ENCODE measurements at places on chromosomes 4 and X.

GRCh38 chrX:154401918-154402621 is 3.9 kb downstream of the RPL10 start:
- no peak for DNase-seq

DNA sequence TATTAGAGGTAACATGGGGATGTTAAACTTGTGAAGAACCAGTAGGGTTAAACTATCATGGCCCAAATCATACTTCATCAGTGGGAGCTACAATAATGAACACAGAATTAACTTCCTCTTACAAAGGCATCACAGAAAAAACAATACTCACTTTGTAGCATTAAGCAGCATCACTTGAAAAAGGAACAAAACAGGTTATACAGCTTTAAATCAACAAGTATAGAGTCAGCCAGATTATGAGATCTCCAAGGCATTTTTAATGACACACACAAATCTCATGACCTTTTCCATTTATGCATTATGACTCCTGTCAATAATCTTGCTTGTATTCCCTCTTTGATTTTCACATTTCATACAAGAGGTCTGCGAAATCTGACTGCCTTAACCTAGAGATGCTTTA is 18.3 kb downstream of the FBXL5 start:
- DNase-seq = no peak

DNA sequence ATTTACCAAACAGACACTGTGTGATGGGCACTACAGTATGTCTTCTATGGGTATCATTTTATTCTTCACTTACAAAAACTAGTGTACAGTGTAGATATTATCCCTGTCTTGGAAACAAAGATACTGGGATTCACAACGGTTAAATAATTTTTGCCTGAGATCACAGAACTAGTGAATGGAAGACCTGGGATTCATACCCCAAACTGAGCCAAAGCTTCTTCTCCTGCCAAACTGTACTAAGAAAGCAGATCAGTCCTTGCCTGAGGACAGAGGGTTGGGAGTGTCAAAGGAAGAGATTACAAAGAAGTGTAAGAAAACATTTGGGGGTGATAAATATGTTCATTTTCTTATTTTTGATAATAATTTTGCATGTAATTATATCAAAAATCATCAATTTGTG is 43.1 kb downstream of the PPA2 start:
- no peak for DNase-seq

GRCh38 chrX:55107911-55108310 is 19.1 kb downstream of the PAGE2 start:
- DNase-seq = no peak

DNA sequence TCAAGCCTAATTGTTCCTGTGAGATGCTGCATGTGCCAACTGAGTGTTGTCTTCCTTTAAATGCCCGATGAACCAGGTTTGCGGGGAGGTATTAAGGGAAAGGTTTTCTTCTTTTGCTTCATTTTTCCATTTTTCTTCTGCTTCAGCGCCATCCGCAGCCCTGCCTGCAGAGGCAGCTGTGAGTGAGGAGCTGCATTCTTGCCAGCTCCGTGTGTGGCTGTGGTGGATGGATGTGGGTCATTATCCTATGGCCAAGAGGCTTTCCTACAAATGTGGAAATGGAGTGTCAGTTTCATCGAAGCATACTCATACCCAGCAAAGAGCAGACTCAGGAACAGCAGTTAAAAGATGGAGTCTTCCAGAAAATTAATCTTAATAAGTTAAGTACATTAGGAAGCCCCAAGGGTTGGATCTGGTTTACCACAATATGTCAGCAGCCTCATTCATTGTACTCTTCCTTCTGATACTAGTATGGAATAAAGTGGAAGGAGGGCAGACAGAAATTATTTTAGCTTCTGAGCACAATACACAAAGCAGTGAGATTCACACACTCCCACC is 37.6 kb downstream of the TNIP3 start:
- DNase-seq = no peak

DNA sequence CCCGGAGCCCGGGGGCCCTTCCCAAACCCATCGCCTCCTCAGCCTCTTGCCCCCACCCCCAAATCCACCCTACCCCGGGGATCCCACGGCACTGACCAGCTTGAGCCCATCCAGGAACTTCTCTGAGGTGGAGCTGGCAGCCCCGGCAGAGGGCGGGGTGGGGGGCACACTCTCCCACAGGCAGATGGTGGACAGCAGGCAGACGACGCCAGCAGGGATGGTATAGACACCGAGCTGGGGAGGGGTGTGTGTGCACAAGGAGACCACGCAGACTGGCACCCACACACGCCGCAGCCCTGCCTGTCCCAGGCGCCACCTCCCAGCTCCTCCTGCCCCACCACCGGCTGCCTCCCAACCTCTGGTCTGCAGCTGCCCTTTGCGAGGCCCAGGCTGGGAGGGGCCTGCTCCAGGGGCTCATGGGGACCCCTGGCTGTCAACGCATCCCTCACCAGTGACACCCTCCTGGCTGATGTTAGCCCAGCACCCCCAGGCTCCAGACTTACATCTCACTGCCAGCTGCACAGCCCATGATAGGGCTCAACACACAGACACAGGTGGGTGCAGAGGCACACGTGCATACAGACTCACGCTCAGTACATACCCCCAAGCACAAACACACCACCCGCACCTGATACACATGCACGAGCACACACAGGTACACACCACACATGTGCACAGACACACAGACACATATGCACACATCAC is 4.2 kb downstream of the SLC49A3 start:
- DNase-seq = no peak

DNA sequence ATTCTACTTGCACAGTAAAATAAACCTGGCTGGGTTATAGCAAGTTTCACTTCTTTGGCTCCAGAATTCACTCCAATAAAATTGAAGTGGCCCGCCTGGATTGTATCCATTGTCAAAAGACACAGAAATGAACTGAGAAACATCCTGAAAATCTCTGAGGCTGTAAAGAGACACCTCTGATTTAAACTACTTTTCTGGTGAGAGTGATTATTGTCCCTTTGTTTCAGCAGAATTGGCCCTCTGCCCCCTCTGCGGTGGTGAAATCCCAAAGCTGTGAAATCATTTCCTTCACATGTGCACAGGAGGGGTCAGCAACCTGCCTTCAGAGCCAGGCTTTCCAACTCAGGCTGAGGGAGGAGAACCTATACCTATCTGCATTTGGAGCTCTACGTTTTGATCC is 23.0 kb downstream of the GAB3 start:
- no peak for DNase-seq

- no peak for DNase-seq
Observed at GRCh38 chrX:112614640-112615039, 65.1 kb downstream of the LHFPL1 start.

DNA sequence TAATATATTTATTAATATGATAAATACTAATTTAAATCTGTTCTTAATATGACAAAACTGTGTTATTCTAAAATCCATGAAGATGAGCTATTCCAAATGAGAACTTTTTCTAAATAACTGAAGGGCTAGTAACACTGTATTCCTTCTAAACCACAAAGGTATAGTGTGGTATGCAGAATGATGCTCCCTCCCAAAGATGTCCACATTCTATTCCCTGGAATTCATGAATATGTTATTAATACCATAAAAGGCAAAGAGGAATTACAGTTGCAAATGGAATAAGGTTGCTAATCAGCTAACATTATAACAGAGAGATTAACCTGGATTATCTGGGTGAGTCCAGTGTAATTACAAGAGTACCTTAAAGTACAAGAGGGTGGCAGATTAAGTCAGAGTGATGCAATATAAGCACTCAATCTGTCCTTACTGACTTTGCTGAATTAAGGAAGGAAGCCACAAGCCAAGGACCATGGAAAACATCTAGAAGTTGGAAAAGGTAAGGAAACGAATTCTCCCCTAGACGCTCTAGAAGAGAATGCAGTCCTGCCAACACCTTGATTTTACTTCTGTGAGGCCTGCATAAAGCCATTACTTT is 20.7 kb upstream of the MAB21L2 start:
- no peak for DNase-seq

Measured in memory B cell (primary cell).